ENCODE measurements at places on chromosomes 7 and 10.

DNA sequence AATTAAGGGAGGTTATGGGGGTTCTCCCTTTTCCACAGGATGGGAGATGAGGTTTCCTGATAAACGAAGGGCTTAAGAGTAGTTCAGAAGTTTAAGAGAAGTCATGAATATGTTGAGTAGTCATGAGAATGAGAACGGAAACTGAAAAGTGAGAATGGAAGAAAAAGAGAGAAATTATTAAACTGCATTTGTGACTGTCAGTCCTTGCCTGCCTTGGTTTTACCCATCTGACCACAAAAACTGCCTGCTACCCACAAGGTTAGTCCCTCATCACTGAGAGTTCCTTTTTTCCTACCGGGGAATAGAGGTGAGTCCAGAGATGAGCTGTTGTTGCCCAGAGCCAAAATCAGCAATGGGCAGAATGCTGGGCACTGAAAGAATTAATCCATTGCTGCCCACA lies 174.1 kb upstream of the BET1 start:
- DNase-seq = no peak

DNA sequence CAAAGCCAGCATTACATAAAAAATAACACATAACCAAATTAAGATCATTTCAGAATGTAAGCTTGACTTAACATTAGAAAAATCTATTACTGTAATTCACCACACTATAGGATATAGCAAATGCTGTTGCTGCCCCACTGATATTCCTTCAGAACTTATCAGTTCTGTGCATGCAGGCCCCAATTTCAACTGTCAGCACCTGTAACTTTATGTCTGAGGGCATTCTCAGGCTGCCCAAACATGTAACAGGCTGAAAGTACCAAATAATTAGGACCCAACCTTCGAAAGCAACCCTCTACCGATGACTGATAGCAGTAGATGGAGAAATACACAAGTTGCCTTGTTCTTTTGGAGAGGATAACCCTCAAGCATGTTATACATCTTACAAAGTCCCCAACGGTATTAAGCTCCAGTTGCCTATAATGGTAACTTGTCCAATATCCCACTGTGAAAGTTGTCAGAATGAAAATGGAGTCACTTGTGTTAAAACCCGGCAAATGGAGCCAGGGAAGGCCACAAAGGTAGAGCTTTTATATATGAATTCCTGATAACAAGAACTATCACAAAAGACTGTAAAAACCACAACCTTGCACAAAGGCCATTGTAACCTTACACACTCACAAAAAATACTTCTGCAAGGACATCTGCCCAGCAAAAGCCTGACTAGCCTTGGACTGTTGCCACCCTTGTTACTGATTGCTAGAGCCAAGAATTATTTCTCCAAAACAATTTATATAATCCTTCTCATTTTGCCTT lies 66.9 kb upstream of the ZNF746 start:
- no peak for DNase-seq

DNA sequence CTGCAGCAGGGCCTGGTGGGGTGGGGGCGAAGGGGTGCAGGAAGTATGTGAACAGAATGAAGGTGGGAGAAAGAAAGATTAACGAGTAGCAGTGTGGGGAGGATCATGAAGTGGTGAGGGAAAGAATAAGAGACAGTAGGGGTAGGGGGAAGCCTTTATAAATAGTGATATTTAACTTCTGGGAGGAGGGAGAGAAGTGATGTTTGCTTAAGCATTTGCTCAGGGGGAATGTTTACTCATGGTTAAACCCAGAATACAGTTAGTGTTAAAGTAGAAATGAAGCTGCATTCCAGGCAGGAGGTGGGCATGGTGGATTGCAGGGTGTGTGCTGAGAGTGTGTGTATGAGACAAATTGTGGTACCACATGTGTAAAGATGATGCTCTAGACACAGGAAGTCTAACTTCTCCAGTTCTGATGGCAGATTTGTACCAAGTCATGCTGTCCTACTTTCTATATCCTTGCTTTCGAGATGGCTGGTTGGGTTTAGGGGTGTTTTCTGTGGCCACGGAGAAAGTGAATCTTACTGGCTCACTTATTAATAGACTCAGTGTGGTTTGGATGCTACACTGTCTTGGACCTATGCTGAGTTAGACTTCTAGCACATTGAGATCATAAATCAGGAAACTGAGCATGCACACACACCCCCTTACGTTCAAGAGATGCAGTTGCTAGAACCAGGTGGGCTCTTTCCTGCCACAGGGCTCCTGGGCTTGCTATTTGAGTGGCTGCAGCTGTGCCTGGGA lies 10.6 kb upstream of the DNMBP start:
- DNase-seq = no peak

- no peak for DNase-seq
These were observed 98.2 kb upstream of the DKK1 start for GRCh38 chr10:52215745-52216361.

DNA sequence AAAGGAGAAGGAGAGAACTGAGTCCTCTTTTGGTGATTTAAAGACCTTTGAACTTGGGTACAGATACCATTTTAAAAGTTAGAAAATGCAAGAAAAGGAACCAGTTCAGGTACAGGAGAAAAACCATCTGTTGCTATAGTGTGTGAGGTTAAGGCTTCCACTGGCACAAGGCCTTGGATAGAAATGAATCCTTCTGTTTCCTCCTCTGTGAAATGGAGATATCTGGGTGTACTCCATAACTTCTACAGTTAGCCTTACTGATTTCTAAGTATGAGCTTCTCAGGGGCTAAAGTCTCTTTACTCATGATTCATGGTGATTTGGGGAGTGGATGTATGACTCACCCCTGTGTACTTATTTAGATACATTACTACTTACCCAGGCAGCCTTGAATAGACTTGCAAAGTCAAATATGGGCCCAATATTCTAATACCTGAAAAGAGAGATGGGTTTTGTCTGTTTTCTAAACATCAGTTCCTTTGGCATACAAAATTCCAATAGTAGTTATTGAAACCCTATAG lies 117.2 kb upstream of the ADO start:
- DNase-seq = no peak

DNA sequence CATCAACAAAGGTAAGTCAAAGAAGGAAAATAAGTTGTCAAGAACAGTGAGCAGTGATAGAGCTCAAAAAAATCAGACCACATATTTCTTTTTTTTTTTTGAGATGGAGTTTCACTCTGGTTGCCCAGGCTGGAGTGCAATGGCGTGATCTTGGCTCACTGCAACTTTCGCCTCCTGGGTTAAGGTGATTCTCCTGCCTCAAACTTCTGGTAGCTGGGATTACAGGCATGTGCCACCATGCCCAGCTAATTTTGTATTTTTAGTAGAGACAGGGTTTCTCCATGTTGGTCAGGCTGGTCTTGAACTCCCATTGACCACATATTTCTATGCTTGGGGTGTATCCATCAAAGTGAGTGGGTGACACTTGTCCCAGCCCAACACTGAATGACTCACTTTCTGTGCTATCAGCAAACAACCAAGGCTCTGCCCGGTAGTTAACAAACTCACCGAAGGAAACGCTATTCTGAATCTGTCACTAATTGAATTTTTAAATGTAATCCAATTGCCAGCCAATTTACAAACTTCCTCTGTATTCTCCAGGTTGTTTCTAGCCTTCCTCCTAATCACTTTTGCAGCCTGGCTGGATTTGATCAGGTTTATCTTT lies 19.6 kb upstream of the SMNDC1 start:
- DNase-seq = no peak

- DNase-seq = no peak
These were observed 38.5 kb downstream of the EN2 start for GRCh38 chr7:155496267-155497005.

DNA sequence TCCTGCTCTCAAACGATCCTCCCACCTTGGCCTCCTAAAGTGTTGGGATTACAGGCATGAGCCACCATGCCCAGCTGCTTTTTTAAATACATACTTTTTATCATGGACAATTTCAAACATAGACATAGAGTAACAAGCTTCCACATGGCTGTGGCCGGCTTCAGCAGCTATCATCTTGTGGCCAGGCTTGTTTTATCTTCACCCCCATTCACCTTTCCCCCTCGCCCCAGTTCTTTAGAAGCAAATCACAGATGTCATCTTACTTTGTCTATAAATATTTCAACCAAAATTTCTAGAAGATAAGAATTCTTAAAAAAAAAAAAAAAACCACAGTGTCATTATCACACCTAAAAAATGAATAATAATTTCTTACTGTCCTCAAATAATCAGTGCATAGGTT lies 5.9 kb downstream of the FOXK1 start:
- DNase-seq = no peak

- DNase-seq = no peak
These were observed 148.8 kb upstream of the ZMIZ1 start for GRCh38 chr10:78920011-78920410.

DNA sequence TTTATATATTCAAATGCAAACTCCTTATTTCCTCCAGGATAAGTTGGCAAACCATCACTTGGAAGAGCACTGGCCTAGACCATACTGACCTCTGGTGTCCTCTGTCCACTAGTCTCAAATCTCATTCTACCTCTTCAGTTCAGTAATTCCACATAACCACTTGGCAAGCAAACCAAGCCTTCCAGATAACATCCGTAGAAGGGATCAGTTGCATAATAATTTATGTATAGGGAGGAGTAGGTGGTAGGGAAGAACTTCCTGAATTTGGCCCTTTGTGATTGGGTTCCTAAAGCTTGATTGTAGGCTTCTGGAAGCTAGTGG lies 55.0 kb downstream of the WAC start:
- no peak for DNase-seq

- DNase-seq = no peak
These were observed 30.3 kb downstream of the ARL5B start for GRCh38 chr10:18689498-18689897.
